ENCODE measurements at places on chromosomes 16 and 17.

- DNase-seq = no peak
Measured at GRCh38 chr16:69839240-69839688, 77.1 kb downstream of the WWP2 start.

DNA sequence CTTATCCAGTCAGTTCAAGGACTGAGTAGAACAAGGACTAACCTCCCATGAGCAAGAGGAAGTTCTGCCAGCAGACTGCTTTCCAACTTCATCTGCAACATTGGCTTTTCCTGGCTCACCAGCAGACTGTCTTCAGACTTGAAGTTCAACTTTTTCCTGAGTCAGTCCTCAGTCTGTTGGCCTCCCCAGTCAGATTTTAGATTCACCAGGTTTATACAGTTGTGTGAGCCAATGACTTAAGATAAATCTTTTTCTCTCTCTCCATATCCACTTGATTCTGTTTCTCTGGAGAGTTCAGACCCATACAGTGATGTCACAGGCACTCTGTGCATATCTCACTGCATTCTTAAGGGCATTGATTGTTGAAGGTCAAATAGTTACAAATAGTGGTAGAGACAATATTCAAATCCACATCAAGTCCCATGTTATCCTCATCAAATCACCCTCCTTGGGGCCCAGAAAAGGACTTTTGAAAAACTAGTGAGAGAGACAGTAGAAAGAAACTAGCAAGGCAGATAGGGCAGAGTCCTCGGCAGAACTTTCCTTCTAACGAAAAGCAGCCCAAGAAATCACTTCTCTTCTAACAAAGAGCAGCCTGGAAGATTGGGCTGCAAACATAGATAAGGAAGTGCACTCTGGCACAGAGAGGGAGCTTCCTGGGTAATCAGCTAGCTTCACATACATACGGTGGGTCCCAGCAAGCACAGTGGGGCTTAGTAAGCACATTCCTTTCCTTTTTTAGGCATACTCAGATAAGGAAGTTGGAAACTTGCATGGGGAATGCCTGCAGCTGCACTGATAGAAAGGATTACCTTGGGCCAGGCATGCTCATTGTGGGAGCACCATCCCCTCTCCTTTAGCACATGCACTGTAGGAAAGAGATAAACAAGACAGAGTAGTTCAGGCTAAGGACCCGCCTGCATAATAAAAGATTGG, 132.3 kb upstream of the FAM20A start:
- DNase-seq = peak; percentile 68

DNA sequence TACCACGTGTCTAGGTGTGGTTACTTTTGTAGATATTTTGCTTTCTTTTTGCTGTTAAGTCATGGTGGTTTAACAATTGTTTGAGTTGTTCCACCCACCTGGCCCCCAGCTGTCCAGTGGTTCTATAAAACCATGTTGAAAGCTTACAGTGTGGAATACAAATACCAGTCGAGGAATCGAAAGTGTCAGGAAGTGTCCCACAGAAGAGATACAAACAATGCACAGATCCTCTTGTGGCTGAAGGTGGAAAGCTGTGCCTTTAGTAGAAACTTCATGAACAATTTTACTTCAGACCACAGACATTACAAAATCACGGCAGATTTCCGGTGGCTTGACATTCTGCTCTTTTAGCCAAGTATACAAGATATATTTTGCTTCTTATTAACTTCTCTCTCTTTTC, 782.4 kb upstream of the SOX9 start:
- DNase-seq = no peak

DNA sequence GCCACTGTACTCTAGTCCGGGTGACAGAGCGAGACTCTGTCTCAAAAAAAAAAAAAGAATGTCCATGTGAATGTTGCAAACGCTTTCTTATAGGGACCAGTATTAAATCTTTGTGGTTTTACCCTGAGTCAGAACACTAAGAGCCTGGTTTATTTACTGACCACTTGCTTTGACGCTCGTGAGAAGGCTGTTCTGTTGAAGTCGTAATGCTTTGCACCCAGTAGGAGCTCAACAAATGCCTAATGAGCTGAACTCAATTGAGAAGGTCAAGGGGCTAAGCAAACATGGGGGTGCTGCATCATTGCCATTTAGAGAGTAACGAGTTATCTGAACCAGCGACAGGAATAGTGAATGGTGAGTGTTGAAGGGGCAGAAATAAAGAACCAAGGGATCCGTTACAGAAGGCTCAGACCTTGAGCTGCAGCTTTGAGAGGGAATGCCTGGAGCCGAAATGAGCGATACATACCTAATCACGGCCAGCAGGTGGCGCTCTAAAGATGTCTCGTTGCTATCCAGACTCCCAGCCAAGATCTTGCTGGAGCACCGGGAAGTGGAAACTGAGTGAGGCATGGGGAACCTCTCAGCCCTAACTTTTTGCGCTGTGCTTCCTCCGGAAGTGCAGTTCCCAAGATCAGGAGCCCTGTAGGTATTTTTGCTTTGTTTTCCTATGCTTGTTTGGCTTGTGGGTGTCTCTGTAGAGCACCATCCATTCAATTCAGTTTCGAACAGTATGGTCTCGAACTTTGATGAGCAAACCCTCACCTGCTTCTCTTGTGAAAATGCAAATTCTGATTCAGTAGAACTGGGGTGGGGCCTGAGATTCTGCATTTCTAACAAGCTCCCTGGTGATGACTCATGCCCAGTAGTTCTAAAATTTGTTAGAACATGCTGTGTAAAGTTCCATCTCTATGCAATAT, 12.6 kb upstream of the RNF222 start:
- peak; percentile 93 for DNase-seq

DNA sequence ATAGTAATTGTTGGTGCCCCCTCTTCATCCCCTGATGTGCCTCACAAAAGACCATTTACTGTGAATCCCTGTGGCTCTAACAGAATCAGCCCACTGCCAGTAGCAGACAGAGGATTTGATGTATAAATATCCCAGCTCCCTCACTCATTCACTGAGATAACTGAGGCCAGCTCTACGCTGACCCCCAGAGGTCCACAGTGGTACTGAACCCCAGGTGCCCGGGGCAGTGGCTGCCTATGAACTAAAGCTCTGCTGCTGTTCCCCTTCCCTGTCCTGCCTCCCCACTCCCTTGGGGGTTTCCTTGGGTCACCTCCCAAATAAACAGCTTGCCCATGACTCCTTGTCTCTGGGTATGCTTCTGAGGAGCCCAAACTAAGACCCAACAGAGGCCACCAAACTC, 295.8 kb downstream of the FOXL1 start:
- DNase-seq = peak; percentile 77

Data from dermis blood vessel endothelial cell (primary cell).